Sciatic nerve (tissue), 2 donors: ENCODE measurements at places on chromosomes 13 and 19. TPM values are rescaled to one million over a fixed set of nuclear protein-coding genes. Genes with fewer than 3 reads are reported as not detected.
A peak's percentile ranks its signal among the peaks of the same experiment; 100 is the strongest.

GRCh38 chr19:35417713-35418534 lies 30.1 kb upstream of the FFAR2 start:
- DNase-seq = no peak

The ZNF160 gene
- 48.1 TPM for total RNA-seq

The FBXL12 gene
- total RNA-seq = 24.9 TPM

DNA sequence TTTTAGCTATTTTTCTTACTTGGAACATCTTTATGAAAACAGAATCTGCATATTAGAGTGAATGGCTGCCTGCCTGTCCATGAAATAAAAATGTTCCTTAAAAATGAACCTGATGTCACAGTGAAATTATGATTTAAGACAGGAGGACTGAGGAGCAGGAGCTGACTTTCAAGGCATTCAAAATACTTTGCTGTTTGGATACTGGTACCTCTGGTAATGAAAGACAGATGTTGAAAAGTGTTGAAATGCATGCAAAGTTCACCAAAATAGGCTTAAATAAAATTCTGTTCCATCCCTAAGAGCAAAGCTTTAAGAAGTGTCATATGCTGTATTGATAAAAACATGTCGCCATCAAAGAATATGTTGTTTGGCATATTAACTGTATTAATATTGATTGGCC lies 1.7 kb downstream of the ARHGEF7 start:
- DNase-seq = no peak

GRCh38 chr13:46103037-46103436 lies 1.8 kb downstream of the CPB2 start:
- no peak for DNase-seq

DNA sequence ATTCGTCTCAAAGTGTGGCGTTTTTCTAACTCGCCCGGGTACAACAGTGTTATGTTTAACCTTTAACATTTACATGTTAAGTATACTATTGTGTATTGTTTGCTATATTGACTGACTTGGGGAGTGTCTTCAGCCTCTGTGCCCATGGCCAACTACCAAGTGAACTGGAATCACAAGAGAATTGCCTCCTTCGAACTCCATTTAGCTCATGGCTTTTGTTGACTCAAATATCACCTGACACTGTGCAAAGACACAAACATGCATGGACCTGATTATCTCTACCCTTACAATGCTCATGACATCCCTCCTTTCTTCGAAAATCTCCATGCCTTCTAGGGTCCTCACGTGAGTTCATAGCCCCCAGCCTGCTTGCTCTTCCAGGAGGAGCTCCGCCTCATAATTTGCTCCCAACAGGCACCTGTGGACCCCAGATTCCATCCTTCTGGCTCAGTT lies 704 bp downstream of the ZNF814 start:
- DNase-seq = no peak

DNA sequence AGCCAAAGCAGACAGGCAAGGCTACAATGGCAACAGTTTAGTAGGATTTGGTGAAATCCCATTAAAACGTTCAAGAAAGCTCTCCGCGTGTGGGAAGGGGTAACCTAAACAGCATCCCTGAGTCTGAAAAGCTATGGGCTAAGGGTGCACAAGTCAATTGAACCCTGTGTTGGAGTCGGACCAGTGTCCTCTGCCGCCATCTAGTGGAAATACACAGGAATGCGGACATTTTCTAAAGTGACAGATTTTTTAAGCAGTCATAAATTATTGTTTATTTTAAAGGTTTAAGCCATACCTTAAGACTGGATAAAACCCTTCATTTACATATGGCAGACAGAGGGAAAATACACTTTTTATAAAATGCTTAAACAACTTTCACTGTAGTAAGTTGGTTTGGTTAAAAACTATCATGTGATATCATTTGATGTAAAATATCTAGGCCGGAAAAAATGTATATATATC lies 26.5 kb upstream of the LSM14A start:
- no peak for DNase-seq

DNA sequence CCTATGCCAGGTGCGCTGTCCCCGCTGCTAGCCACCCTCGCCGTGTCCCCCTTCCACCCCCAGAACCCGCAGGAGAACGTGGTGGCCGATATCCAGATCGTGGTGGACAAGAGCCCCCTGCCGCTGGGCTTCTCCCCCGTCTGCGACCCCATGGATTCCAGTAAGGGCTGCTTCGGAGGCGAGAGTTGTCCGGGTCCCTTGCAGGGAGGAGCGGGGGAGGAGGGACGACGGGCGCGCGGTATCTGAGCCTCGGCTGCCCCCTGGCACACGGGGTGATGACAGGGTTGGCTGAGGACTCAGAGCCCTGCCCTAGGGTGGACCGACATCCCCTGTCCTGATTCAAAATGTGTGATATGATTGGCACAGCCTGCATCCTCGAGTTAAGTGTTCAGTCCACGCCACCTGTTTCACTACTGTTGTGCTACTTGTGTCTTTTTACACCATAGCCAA lies 653 bp downstream of the MVB12A start:
- DNase-seq = peak; percentile 72

The FSD1 gene
- 0.31 TPM for total RNA-seq

The SLC17A7 gene
- total RNA-seq = 3.8 TPM

The MCEMP1 gene
- 2.6 TPM for total RNA-seq

GRCh38 chr19:44710483-44710882 lies 11.5 kb downstream of the CEACAM16 start:
- no peak for DNase-seq

- DNase-seq = no peak
Measured at GRCh38 chr19:32798201-32798600, 71.4 kb downstream of the SLC7A9 start.
